Skin of body (tissue), 3 donors: ENCODE measurements at places on chromosomes 12 and 14. TPM values are rescaled to one million over a fixed set of nuclear protein-coding genes. Genes with fewer than 3 reads are reported as not detected.

The DBX2 gene
- total RNA-seq, result 0.10 TPM

The SLC35F4 gene
- total RNA-seq, result 0.10 TPM

The LRRIQ1 gene
- 0.30 TPM for total RNA-seq

The LMO3 gene
- 8.9 TPM for total RNA-seq

The ARMH4 gene
- 13.8 TPM for total RNA-seq

The ZFHX2 gene
- 0.39 TPM for total RNA-seq

The HNF1A gene
- total RNA-seq, result not detected

- DNase-seq, result no peak
Observed at GRCh38 chr14:77343662-77344061, 22.8 kb downstream of the GSTZ1 start.

- no peak for DNase-seq
Observed at GRCh38 chr14:103279142-103280025, 54.7 kb upstream of the EIF5 start.

DNA sequence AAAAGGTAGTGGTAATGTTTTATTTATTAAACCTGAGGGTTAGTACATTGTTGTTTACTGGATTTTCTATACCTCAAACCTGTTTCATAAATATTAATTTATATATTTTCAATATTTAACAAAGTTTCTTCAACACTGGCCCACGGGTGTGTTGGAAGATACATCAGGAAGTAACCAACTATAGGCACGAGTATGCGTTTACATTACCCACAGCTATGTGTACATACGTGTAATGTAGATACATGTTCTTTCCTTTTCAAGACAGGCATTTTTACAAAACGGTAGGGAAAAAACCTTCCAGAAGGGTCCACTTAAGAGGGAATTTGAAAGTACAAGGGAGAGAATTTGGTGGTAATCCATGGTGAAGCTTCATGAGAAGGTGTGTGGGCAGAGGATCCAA, 17.8 kb upstream of the KCNA1 start:
- no peak for DNase-seq

- DNase-seq, result no peak
Observed at GRCh38 chr12:132804426-132804861, 24.2 kb downstream of the GOLGA3 start.

- no peak for DNase-seq
Observed at GRCh38 chr14:56855891-56856461, 45.7 kb upstream of the OTX2 start.

- no peak for DNase-seq
Observed at GRCh38 chr12:39301422-39301821, 141.5 kb downstream of the KIF21A start.

DNA sequence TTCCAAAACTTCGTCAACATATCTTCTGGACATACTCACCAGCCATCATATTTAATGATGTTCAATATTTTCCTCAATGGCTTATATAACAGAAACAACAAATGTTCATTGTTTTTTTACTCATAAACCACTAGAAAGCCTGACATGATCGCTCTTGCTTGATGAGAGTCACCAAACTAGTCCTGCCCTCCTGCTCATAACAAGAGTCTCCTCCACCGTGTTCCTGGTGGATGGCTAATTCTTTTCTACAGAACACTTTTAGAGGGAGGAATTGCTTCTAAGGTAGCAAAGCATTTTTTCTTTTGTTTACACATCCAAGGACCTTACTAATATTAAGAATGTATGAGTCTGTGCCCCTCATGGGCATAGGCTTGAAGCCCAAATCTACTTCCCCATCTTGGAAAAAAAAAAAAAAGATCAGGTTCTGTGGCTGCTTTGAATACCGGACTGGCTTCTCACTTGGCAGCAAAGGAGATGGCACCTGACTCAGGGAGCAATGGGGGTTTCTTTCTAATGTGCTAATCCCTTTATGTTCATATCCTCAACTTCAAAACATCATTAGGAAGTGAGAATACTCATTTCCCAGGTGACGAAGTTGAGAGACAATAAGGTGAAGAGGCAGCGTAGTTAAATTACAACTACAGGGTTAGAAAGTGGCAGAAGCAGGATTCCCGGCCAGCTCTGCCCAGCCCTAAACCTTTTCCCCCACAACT, 188.8 kb downstream of the EPS8 start:
- no peak for DNase-seq

- no peak for DNase-seq
Observed at GRCh38 chr14:40629144-40629543, 977.5 kb upstream of the LRFN5 start.

GRCh38 chr14:69687606-69688298, 76.4 kb downstream of the SUSD6 start:
- no peak for DNase-seq

DNA sequence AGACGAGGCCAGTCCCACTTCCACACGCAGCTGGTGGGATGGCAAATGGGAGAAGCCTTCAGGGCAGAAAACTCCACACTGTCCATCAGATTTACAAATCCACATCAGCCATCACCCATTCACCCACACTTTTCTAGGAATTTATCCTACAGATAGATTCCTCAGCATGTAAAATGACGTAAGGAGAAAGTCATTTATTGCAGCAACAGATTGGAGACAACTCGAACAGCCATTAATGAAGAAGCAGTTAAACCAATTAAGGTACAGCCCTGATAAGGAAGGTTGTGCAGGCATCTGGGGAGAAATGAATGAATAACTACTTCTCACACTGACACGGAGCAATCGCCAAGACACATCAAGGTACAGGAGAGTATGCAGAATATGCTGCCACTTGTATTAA, 26.2 kb downstream of the PRKAB1 start:
- DNase-seq, result no peak

DNA sequence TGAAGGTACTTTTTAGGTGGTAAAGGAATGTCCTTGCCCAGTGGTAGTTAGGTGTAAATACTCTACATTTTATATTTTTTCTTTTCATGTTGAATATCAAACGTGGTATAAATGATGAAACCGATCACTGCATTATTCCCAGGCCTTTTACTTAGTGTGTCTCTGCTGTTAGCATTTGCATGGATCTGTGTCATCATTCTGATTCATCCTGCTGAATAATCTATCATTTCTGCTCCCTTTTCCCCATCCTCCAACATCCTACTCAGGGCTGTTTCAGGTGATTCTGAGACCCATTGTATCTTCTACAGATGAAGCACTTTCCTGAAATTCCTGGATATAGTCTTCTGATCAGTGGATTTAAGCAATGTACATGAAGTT, 61.0 kb upstream of the PTHLH start:
- DNase-seq, result no peak
